ENCODE measurements at places on chromosomes 16 and 17.
A peak's percentile ranks its signal among the peaks of the same experiment; 100 is the strongest.

GRCh38 chr16:35750701-35751104 is 2291.3 kb downstream of the TP53TG3F start:
- no peak for DNase-seq

- DNase-seq, result no peak
Observed at GRCh38 chr17:44722254-44722653, 13.8 kb downstream of the DBF4B start.

DNA sequence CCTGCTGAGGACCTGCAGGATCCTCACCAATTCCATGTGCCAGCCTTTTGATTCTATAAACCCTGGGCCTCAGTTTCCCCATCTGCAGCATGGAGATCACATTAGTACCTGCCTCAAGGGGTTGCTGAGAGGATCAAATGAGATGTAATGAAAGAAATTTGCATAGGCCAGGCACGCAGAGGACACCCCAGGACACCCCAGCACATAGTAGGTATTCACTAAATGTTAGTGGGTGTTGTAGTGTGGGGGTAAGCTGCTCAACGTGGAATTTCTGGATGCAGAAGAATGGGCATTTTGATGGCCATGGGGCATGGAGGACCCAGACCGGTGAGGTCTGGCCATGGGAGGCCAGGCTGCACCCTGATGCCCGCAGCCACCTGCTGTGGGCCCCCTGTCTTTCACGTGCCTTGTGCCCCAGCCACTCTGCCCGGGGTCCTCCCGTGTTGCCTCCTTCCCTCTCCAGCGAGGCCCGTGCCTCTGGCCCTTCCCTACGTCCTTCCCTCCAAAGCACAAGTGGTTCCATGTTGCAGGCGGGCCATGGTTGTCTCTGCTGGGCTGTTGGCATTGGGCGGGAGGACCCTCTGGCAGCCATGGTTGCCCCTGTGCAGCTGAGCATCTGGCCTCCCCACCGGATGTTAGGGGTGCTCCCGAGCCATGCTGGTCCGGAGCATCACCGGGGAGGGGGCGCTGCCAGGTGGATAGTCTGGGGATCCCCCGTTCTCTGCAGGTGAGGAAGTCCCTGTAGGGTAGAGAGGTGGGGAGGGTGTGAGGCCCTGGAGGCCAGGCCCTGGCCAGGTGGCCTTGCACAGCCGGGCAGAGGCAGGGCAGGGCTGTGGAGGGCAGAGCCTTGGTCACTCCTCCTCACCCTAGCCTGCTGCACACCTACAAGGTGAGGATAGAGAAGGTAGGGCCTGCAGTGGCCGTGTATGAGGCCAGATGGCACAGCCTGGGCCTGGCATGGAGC is 8.6 kb downstream of the MAP2K3 start:
- no peak for DNase-seq

GRCh38 chr17:56292010-56292409 is 138.7 kb downstream of the ANKFN1 start:
- peak; percentile 91 for DNase-seq

DNA sequence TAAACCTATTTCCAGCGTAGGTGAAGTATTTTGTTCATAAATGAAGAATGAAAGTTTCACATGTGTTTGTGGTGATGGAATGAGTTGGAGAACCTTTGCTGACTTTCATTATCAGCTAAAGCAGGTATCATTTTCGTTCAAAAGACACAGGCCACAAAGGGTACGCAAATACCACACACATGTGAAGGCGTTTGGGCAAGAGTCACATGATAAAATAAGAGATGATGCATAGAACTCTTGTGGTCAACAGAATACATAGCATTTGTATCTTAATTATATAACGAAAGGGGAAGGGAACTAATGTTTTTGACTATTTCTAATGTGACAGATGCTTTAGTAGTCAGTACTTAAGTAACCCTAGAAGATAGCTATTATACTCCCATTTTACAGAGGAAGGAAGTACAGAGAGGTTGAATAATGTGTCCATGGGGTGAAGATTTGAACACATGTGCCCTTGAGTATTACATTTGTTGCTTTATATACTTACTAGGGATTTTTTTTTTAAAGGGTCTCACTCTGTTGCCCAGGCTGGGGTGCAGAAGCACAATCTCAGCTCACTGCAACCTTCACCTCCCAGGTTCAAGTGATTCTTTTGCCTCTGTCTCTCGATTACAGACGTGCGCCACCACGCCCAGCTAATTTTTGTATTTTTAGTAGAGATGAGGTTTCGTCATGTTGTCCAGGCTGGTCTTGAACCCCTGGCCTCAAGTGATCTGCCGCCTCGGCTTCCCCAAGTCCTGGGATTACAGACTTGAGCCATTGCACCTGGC is 4.8 kb downstream of the RPA1 start:
- no peak for DNase-seq

- DNase-seq, result no peak
Observed at GRCh38 chr16:2776500-2777139, 460 bp downstream of the ELOB start.

- DNase-seq, result no peak
Observed at GRCh38 chr17:28734712-28735241, 6.2 kb downstream of the NEK8 start.

- DNase-seq, result peak; percentile 31
Observed at GRCh38 chr17:17993366-17993765, 20.7 kb downstream of the DRC3 start.

- DNase-seq, result no peak
Observed at GRCh38 chr17:78896091-78896833, 6.7 kb downstream of the CEP295NL start.

DNA sequence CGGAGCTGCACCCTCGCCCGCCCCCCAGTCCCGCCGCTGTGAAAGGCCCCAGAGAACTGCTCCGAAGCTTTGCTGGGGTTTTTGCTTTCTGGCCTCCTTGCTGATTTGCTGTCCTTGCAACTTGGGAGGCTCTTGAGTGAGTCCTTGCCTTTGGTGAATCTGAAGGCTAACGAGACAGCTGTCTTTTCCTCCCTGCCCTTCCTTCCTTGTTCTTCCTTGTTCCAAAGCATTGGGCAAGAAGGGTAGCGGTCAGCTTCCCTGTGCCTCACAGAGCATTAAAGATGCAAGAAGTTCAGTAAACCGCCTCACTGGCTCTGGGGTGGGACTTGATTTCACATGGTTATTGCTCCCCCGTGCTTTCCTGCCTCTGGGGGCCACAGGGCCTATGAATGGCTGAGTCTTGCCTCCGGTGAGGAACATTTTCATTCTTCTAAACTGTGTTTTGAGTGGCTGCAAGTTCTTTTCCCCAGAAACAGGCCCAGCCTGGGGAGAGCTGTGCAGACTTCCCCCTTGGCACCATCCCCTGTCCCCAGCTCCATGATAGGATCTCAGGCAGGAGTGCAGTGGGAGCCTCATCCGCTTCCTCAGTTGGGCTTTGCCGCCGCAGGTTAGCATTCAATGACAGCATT is 1.4 kb downstream of the YPEL2 start:
- DNase-seq, result peak; percentile 58

GRCh38 chr16:3106205-3106928 is 6.0 kb upstream of the ZNF205 start:
- peak; percentile 83 for DNase-seq
